ENCODE measurements at places on chromosomes 13 and 19.
A peak's percentile ranks its signal among the peaks of the same experiment; 100 is the strongest.

DNA sequence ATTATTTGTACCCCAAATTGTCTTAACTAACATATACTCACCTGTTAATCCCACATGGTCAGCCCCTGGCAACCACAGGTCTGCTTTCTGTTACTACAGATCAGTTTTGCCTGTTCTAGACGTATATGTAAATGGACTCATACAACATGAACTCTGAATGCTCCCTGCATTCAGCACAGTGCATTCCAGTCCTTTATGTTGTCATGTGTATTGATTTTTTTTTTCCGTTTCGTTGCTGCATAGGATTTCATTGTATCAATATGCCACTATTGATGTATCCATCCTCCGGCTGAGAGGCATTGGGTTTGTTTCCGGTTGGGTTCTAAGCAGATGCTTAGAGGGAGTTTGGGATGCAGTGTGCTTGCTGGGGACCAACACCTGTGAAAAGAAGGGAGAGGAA lies 36.1 kb upstream of the TNFRSF19 start:
- no peak overlapping the region for H3K27ac ChIP-seq
- H3K4me1 ChIP-seq, result no peaks in the 10 kb centered on the region
- no peaks in the 10 kb centered on the region for H3K36me3 ChIP-seq
- DNase-seq, result no peak

DNA sequence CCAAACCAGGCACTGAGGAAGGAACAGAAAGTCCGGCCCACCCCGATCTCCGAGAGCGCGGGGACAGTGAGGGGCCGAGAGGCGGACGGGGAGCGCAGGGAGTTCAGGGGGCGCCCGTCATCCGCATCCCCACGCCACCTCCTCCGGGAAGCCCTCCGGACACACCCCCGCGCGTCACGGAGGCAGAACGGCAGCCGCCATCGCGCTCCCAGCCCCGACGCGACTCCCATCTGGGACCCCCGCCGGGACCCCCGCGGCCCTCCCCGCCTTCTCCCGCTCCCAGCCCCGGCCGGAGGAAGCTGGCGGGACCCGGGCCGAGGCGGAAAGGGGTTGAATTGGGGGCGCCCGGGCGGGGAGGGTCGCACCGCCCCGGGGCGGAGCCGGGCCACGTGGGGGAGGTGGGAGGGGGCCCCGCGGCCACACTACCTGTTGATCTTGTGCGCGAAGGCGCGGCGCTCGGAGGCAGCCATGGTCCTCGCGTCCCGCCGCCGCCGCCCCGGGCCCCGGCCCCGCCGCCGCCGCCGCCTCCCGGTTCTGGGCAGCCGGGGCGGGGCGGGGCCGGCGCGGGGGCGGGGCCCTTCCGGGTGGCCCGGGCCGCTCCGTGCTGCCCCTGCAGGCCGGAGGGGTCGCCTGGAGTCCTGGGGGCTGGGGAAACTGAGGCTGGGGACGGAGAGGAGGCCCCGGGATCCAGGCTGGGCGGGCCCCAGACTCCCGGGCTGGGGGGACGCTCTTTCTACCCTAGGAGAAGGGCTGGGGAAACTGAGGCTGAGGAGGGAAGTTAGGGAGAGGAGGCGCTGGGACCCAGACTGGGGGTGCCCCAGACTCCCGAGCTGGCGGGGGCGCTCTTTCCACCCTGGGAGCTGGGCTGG lies at the start of gene DOCK6:
Gene DOCK6 (minus strand): TSS at position 554 of the 869 bp plus-strand sequence. CDS start 84 bp downstream, at position 470.
- no peaks in the 10 kb centered on the region for H3K27me3 ChIP-seq
- peak within 1 kb of the TSS; percentile 72 for H3K27ac ChIP-seq
- no peaks in the 10 kb centered on the region for H3K36me3 ChIP-seq

- no peak for DNase-seq
- H3K4me1 ChIP-seq, result no peaks in the 10 kb centered on the region
- no peaks in the 10 kb centered on the region for H3K27me3 ChIP-seq
- no peak overlapping the region for H3K4me3 ChIP-seq
Observed at GRCh38 chr13:49124693-49125304, 95.3 kb upstream of the MLNR start.

DNA sequence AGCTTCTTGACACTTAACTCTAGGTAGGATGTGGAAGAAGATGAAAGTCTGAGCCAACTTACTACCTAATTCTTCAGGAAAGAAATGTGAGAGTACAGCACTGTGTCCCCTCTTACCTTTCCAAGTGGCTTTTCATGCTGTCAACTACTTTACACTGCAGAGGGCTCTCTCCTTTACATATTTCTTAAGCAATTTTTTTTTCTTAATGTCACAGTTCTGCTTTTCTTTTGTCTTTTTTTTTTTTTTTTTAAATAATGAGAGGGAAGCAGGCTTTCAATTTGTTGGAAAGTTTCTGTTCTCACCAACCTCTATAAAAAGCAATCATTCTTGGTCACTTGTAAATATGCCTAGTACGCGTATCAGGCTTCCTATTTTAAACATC lies 212.7 kb upstream of the MIR17HG start:
- H3K4me1 ChIP-seq, result no peaks in the 10 kb centered on the region
- no peak for DNase-seq
- no peaks in the 10 kb centered on the region for H3K36me3 ChIP-seq

DNA sequence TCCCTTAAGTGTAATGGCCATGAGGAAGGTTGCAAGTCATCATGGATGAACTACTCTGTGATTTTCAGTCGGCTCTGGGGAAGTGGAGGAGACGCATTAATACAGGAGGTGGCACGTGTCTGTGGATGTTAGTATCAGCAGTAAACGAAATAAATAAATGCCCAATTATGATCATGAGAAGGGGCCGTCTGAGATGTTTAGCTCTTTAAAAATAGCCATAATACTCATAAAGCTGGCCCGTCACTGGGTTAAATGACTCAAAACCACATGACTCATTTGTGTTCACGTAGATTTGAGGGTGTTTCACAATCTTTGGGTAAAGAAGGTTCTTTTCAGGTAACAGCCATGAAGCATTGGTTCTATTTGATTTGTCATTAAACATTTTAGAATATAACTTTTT lies 620.6 kb downstream of the GPC6 start:
- H3K27ac ChIP-seq, result no peak overlapping the region
- H3K27me3 ChIP-seq, result no peaks in the 10 kb centered on the region
- no peaks in the 10 kb centered on the region for H3K4me1 ChIP-seq
- no peaks in the 10 kb centered on the region for H3K36me3 ChIP-seq

DNA sequence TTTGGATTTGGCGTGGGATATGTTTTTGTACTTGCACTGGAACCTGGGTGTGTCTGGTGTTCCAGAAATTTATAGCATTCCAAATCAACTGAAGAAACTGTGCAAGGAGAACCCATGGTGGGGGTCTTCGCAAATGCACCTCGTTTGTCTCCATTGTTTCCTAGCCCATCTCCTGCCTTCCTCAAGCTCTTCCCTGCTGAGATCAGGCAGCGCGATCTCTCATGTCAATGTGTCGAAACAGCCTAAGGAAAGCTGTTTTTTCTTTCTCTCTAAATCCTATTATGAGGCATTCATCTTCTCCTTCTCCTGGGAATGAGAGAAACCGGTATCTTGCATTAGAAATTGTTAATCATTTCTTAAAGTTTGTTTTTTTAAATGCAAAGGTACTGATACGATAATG lies 131.0 kb downstream of the KLF5 start:
- no peak overlapping the region for H3K4me3 ChIP-seq
- H3K4me1 ChIP-seq, result peaks cover 20% of the 10 kb centered on the region
- H3K27ac ChIP-seq, result no peak overlapping the region
- DNase-seq, result no peak

DNA sequence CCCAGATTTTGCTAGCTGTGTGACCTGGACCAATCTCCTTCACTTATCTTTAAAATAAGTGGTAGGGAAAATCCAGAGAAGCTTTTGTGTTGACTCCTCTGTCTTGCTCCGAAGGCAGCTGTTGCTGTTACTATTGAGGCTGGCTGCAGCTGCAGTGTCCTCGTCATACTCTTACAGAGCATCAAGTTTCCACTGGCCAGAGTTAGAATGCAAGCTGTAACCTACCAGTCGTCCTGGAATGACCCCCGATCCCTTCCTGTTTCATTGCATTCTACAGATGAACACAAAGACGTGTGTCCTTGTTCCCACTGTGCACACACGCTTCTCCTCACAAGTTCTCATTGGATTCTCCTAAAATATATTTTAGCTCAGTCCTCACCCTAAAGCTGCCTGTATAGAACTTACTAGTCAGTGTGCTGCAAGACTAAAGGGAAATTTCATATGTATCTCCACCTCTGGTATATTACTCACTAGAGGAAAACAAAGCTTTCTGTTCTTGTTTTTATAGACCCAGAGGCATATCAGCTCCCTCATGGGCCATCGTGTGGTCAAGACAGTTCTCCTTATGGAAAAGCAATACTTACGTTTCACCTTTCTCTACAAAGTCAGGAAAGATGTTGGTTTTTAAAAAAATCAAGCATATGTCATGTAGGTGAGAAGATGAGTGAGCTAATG lies 589.8 kb downstream of the LMO7 start:
- no peaks in the 10 kb centered on the region for H3K36me3 ChIP-seq
- no peak overlapping the region for H3K27ac ChIP-seq
- DNase-seq, result peak; percentile 5
- no peak overlapping the region for H3K4me3 ChIP-seq

Data from body of pancreas (tissue), 4 donors.